Cardiac muscle cell (in vitro differentiated cells and primary cell): ENCODE measurements at places on chromosomes 2 and 18.

- DNase-seq, result peak; percentile 81
These were observed 61.5 kb downstream of the EFR3B start for GRCh38 chr2:25103287-25103871.

DNA sequence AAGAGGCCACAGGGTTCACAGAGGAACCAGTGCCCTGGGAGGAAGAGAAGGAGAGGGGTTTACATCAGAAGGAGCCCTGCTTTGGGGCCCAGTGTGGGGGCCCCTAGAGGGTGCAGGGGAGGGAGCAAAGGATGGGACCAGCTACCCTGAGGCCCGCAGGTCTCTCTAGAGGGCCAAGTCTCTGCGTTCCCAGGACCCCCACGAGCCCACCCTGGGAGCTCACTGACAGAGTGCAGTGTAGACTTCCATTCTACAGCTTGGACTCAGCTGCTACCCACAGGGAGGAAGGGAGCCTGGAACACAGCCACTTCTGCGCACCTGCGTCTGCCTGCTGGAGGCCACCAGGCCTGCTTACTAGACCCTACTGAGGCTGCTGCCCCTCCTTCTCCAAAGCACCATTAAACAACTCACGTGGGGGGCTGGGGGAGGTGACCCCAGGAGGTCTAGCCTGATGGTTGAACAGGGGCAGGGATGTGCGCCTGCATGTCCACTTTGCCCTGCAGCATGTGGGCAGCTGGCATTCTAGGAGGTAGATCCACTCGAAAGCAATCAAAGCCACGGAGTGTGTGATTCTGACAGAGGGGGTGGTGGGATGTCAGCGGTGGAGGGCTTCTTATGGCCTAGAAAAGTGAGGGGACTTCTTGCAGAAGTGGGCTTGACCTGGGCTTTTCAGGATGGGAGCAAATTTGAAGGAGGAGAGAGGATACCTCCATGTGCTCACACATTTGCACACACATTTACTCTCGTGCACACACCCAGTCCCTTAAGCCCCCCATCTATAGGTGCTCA lies 90.2 kb downstream of the ZFP36L2 start:
- DNase-seq, result no peak

GRCh38 chr2:157898591-157898996 lies 22.5 kb upstream of the ACVR1 start:
- DNase-seq, result no peak

GRCh38 chr2:179513181-179513580 lies 248.5 kb upstream of the SESTD1 start:
- DNase-seq, result no peak

GRCh38 chr2:86433137-86433536 lies 8.0 kb upstream of the KDM3A start:
- DNase-seq, result no peak

DNA sequence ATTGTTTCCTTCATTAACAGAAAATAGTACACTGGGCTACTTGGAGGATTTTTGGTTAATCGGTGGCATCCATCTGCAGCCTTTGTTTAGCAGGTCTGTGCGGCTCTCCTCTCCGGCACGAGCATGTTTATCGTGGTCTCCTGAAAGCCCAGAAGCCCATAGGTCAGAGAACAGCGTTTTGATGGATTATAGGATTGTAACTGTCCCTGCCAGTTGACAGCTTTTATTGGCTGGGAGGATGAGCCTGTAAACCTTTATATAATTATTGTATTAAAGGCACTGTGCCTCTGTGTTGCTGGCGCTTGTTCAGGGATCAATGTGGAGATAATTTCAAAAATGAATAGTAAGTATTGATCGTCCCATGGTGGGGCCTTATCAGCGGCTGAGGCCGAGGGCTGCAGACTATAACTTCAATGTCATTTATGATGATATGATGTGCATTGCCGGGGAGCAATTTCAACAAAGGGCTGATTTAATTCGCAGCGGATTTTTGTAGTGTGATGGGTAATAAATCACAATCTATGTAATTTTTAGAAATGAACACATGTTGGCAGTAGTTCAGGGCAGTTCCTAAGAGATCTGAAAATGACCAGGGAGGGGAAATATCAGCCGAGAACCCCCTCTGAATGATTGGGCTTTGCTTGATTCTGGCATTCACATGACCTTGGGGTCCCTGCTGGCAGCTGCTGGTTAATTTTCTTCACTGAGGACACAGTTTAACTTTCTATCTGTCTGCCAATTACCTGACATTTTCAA lies 736.1 kb downstream of the GALR1 start:
- DNase-seq, result no peak

DNA sequence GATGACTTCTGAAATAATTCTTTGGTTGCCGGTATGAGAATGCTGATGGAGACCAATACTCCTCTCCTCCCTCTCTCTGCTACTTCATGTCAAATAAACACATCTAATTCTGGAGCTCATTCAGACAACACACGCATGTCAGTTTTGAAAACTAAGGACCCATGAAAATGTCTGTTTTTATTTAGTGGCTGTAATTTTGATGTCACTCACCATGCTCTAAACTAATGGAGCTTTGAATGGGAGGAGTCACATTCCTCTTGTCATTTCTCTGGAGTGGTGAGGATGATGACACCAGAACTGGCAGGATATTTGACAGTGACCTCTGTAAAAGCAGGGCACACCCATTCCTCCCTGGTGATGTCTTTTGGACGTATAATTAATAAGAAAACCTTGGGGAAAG lies 163.0 kb downstream of the PHLPP1 start:
- DNase-seq, result no peak

GRCh38 chr2:99403084-99403483 lies 65.9 kb downstream of the EIF5B start:
- no peak for DNase-seq

DNA sequence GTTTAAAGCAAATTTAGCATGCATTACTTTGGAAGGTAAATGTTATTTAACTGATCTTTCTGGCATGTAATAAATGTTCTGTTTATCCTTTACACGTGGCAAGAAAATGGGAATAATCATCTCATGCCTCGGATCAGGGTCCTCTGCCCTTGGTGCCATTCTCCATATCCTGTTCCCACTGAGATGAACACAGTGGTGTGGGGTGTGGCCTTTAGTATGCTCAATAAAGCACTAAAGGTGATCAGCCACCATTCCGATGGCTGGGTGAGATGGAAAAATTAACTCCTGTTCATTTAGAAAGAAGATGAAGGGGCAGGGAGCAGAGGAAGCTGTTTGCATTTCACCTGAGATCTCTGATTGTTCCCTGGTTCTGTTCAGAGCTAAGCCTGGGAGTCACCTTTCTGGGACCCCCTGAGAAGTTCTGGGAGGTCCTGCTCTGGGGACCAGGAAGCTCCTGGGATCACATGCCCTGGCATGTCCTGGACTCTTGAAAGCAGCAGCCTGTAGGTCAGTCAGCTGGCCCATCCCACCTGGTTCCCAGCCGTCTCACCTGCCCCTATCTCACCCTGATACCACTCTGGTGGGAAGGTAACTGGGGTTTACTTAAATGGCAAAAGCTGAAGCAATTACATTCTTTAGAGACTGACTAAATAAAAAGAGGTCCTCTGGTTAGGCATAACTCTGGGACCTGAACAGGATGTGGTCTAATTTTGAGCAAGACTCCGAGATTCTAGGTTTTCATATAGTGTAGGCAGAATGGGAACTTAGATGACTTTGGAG lies 288.9 kb upstream of the EPAS1 start:
- peak; percentile 40 for DNase-seq

GRCh38 chr18:47691611-47692010 lies 238.8 kb downstream of the SMAD2 start:
- DNase-seq, result no peak

DNA sequence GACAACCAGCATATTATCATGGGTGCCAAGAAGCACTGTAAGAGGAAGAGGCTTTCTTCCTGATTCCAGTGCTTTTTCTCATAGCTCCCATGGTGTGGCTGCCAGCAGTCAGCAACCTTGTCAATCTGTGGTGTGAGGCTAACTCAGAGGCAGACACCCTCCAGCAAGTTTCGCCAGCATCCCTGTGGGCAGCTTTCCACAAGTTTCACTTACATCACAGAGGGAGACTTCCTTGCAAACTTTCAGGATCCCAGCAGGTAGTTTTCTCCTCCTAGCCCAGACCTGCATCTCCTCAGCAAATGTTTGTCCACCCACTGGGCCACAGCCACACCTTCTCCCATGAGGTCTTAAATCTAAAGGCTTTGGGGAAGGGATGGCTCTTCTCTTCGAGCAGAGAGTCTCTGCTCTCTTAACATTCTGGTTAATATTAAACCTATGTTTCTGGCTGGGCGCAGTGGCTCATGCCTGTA lies 9.1 kb downstream of the DNAH7 start:
- peak; percentile 2 for DNase-seq

DNA sequence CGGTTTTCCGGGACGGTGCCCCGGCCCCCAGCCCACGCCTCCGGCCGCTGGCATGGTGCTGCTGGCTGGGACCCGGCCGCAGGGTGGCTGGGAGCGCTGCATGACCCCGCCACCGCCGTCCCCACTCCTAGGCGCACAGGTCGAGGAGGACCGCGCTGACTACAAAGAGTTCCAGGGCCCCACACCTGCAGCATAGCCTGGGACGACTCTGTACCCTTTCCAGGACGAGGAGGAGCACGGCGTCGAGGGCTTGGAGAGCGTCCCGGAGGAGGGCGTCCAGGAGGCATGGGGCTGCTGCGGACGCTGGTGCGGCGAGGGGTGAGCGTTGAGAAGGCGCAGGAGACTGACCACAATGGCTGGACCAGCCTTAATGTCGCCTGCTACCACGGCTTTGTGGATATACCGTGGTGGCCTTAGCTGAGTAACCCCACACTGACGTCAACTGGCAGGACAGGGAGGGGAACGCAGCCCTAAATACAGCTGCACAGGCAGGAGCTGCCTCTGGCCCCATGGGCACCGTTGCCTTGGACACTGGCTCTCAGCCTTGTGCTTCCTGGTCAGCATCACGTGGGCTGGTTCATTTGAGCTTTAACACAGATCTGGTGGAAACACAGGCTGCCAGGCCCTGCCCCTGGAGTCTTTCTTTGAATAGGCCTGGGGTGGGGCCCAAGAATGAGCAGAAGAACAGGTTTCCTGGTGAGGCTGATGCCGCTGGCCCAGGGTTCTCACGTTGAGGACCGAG lies 40.9 kb upstream of the TRIM43B start:
- no peak for DNase-seq

- DNase-seq, result peak; percentile 21
These were observed 423.7 kb downstream of the LPIN1 start for GRCh38 chr2:12170121-12170520.

- DNase-seq, result no peak
These were observed 272.3 kb downstream of the CDH20 start for GRCh38 chr18:61605376-61606067.

DNA sequence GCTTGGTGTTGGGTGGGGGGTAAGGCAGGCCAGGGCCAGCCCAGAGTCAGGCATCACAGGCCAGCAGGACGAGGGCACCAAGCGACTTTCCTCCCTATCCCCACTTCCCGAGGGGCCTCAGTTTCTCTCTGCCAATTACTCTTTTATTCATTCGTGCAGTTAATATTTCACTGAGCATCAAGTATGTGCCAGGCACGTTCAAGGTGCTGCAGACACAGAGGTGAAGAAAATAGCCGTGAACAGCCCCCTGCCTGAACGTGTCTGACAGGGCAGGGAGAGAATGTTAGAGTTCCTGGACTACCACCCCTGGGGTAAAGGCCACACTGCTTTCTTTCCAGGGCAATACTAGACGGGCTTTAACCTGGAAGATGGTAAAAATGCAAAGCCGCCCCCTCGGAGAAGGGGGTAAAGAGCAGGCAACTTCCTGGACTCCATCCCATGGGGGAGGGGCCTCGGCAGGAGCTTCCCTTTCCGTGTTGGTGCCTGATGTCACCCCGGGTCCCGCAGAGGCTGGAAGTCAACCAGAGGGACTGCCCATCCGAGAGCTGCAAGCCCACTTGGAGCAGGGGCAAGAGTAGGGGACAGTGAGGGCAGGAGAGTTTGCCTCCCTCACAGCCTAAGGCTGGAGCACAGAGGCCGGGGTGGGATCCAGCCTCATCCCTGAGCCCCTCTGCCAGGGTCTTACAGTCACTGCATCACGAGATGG lies 47.1 kb downstream of the CENPO start:
- no peak for DNase-seq

- no peak for DNase-seq
These were observed 466.9 kb upstream of the HNRNPA3 start for GRCh38 chr2:176745543-176746200.

- no peak for DNase-seq
These were observed 329.6 kb downstream of the OSR1 start for GRCh38 chr2:19028587-19029375.

DNA sequence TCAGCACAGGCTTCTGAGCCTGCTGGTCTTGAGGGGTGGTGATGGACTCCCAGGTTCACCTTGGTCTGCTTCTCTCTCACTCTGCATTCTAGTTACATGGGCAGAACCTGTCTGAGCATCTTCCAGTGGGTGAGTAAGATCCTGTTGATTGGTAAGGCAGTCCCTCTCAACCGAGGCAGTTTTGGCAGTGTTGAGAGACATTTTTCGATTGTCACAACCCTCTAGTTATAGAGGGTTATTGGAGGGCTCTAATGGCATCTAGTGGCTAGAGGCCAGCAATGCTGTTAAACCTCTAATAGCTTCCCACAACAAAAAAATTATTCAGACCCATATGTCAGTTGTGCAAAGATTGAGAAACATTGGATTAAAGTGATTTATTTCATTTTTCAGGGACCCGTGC lies 9.3 kb upstream of the MGAT5 start:
- DNase-seq, result no peak
